ENCODE measurements at places on chromosomes 1 and 21.

GRCh38 chr1:32746130-32746529 lies 43.6 kb upstream of the SYNC start:
- DNase-seq: no peak

DNA sequence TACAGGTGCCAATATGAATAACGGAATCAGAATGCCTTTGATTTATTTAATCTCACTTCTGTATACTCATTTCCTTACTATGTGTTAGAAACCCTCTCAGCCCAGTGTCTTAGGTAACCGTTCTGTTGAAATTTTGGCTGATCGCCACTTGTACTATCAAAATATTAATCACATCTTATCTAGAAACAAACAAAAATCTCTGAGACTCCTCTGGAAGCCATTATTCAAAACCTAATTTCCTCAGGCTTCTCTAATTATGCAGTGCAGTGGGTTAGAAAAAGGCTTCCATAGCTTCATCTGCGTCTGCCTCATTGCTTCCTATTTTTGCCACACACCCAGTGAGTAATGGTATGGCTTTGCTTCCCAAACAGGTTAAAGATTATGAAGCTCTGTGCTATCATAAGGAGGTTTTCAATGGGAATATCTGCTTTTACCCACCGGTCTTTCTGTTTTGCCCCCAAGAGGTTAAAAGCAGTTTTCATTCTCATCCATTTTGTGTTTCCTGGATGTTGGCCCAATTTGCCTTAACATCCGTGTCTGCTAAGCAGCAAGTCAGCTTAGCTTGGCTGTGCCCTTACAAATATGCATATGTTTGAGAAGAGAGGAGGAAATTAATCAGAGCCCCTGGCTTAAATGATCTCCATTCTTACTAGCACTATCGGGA lies 129.6 kb downstream of the RYR2 start:
- DNase-seq: no peak

DNA sequence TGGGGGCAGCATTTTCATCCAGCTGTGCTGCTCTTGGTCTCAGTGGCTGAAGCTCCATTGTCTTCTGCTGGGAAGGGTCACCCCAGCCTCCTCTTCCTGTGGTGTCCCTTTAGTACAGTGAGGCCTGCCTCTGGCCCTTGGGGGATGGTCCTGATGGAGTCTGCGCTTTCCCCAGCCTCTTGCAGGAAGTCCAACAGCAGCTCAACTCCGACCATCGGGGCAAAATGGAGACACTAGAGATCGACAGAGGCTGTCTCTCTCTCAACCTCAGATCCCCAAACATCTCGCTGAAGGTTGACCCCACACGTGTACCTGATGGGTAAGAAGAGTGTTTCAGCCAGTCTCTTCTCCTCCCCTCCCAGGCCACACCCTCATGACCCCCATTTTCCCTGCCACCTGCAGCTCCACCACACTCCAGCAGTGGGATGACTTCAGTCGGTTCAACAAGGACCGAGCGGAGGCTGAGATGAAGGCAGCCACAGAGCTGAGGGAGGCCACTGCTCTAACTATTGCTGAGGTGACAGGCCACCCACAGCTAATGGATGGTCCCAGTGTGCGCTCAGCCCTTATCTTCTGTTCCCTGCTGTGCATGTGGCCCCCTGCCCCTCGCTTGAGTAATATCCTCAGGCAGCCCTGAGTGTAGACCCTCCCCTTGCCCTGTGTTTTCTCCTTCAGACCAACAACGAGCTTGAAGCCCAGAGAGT lies 2.0 kb upstream of the ADPRS start:
- no peak for DNase-seq

DNA sequence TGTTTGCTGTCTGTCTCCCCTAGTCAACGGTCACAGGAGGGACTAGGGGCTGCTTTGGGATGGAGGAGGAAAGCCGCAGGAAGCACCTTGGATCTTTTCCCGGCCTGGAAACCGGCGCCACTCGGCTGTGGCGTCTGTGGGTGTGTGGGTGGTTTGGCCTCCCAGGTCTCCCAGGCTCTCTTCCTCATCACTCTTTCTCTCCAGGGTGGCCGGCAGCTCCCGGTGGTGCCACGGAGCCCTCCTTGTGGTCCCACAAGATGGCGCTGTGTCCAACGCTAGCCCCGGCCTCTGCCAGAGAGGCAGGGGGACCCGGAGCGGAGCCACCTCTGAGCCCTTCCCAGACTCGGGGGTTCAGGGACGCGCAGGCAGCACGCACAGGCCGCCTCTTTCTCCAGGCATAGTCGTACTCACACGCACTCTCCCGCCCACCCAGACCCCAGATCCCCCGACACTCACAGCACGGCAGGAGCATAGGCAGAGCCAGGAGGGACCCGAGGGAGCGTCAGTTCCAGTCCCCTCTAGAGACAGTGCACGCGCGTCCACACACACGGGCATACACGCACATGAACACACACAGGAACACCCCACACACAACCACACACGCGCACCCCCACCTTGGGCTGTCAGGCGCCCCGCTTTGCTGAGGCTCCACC lies 31.2 kb downstream of the CDCP2 start:
- peak; percentile 37 for DNase-seq

GRCh38 chr1:201841265-201841912 lies 12.4 kb downstream of the IPO9 start:
- DNase-seq: no peak

- DNase-seq: no peak
Measured at GRCh38 chr21:35943752-35944151, 116.6 kb downstream of the SETD4 start.

- DNase-seq: peak; percentile 28
Measured at GRCh38 chr1:25616987-25617624, 515 bp downstream of the MAN1C1 start.

DNA sequence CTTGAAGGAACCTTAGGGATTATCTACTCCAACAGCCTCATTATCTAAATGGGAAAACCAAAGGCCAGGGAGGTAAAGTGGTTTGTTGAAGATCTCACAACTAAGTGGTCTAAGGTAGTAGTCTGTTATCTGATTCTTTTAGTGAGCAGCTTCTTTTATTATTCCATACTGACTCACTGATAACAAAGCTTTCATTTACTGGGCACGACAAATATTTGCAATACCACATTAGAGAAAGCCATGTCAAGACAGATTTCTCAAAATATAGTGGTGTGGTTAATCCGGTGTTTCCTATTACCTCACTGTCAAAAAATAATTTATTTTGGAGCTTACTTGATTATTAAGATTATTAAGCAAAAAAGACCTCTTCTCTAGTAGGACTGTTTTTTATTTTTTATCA lies 369.1 kb downstream of the S1PR1 start:
- DNase-seq: no peak

DNA sequence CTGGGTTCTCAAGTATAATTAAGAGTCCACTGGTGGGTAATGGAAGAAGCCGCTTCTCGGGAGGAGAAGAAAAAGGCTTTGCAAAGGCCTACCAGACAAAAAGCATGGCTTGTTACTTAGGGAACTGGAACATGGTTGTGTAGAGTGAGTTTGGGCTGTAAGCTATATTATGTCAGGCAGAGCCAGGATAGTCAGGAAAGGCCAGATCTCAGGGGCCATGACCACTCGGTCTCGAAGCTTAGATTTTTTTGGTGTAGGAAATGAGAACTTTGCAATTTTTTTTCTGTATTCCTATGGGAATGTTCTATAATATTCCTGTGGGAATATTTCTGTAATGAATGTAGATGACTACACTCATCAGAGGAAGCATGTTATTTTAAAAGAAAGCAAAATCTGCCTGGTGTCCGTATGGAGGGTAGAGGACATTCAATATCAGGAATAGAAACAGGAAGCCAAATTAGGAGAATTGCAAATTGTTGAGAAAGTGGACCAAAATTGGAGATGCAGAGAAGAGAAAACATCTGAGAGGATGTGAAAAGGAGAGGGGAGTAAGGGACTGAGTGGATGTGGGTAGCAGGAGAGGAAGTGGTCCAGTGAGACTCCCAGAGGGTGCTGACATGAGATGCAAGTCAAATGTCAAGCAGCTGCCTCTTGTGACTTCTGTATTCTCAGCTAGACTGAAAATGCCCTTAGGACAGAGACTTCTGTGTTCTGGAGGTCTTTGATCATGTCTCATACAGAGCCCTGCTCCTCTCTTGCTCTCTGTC lies 45.2 kb upstream of the HAO2 start:
- no peak for DNase-seq

All from activated B cell treated with CpG ODN at 0.5 μM for 24 hours (primary cell).